AG09319 (cell line): ENCODE measurements at places on chromosomes 7 and 10.

- DNase-seq, result no peak
Observed at GRCh38 chr10:13453896-13454295, 74.9 kb downstream of the BEND7 start.

DNA sequence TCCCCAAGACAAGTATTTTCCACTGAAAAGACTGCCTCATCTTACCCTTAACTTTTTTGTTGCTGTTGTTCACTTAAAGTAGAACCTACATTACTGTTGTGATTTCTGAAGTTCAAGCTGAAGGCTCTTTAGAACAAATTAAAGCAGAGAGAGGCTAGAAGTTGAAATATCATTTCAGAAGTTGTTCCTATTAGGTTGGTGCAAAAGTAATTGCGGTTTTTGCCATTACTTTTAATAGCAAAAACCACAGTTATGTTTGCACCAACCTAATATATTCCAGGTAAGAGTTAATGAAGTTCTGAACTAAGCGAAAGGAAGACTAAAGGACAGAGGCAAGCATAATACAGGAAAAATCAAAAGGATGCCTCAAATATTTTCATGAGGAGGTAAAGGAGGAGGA, 153.7 kb downstream of the CACNA2D1 start:
- DNase-seq, result no peak

DNA sequence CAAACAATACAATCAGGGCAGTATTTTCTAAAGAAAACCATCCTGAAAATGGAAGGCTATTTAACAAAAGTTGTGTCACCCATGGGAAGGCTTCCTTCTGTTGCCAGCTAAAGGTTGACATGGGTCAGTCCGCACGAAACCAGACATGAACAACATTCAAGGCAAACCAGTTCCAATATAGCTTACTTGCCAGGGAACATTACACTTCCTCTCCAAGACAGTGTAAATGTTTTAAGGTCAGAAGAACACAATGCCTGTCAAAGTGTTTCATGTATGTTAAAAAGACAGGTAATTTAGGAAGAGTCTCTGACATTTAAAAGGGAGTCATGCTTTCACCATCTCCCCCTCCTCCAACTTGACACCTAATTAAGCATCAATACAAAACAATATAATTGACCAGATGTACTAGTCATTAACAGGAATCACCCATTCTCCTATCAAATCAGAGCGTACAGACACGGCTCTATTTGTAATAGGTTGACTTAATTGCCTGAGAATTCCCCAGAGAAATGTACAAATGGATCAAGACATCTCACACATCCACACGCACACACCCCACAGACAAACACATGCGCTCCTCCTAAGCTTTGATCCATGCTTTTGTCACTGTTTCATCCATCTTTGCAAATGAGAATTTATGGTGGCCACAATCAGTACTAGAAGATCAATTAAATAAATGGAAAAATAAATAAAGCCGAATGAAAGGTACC, 69.5 kb downstream of the CACNA2D1 start:
- no peak for DNase-seq

- DNase-seq, result peak; percentile 0
Observed at GRCh38 chr7:41416208-41416595, 286.7 kb downstream of the INHBA start.

DNA sequence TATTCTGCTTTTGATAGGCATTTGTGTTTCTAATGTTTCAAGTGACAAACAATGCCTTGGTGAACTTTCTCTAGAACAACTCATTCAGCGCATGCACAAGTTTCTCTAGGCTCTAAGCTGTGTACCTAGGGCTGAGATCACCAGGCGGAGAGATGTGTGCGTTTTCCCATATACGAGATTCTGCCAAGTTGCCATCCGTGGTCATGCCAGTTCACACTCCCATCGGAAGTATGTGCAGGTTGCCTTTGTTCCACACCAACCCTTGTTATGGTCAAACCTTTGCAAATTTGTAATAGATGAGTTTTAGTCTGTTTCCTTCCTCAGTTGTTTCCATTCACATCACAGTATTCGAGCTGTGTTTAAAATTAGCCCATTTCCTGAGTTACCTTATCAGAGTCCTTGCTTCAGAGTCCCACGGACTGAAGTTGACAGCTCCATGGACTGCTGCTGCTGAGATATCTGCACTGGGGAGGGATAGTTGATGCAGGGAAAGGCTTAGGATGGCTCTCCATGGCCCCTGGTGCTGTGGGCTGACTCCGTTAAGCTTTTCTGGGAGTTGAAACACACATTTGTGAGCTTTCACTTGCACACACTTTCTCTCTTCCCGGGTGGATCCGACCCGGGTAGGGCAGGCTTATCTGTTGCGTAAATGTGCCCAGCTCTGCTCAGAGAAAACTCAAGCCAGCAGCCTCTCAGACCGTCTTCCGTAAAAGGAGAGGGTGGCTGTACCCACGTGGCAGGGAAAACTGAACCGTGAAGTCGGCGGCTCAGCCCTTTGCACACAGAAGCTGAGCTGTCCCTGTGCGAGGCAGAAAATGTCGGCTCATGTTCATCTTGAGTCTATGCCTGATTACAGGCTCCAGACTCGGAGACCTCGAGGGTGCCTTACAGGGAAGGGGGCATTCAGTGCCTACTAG, 49.4 kb downstream of the HK1 start:
- DNase-seq, result no peak

DNA sequence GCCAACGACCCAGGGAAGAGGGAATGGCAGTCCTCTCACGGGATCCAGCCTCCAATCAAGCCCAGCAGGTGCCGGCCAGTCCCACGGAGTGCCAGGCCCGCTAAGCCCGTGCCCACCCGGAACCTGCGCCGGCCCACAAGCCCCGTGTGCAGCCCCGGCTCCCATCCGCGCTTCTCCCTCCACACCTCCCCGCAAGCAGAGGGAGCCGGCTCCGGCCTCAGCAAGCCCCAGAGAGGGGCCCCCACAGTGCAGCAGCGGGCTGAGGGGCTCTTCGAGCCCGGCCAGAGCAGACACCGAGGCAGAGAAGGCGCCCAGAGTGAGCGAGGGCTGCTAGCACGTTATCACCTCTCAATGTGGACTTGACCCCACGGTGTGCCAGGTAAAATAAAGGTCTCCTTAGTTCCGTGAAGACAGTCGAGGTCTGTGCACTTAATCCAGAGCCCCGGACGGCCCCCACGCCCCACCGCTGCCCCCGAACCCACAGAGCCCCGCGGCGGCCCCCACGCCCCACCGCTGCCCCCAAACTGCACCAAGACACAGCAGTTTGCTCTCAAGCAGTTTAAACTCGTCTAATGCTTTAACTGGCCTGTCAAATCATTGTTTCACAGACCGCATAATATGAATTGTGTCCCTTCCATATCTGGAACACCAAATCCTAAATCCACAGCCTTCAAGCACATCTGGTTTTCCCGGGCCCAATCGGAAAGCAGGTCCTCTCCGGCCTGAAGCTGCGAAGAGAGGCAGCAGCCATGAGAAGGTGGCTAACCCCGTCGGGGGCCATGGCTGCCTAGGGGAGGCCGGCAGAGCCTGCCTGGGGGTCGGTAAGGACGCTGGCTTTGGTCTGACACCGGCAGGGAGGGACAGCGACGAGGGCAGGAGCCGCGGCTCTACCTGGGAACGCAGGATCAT, 307.8 kb downstream of the PTPRN2 start:
- no peak for DNase-seq

DNA sequence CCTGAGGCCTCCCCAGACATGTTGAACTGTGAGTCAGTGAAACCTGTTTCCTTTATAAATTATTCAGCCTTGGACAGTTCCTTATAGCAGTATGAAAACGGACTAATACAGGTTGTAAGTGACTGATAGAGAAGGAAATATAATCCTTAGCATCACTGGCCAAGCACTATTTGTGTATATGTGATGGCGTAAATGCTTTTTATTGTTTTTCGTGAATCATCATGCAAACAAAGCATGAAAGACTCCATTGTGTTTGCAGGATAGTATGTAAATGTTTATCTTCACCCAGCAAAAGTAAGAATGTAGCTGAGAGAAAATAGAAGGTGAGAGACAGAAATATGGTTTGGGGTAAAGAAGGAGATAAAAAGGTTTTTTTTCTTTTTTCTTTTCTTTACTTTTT, 92.5 kb upstream of the LRGUK start:
- no peak for DNase-seq

DNA sequence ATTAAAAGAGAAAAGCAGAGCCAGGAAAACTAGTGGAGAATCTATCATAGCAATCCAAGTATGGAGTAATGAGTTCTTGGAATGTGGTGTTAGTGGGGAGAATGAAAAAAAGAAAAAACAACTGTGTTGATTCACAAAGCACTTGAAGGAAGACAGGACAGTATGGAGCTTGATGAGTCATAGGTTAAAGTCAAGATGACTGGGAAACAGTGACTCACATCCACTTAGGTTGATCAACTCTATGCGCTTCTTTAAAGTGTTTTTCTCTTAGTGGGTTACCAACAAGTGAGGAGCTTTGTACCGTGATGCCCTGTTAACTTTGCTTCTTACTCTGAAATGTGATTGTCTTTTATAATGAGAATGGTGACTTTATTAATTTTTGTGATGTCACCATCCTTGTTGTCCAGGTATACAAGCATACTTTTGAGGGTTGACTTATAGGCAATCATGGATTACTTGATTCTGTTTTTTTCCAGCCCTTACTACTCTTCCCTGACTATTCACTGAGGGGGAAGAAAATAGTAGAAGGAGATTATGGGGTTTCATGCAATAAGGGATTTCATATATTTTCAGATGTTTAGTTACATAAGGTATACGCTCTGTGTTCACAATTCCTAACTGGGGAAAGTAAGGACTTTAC, 32.1 kb upstream of the MDFIC start:
- peak; percentile 80 for DNase-seq

DNA sequence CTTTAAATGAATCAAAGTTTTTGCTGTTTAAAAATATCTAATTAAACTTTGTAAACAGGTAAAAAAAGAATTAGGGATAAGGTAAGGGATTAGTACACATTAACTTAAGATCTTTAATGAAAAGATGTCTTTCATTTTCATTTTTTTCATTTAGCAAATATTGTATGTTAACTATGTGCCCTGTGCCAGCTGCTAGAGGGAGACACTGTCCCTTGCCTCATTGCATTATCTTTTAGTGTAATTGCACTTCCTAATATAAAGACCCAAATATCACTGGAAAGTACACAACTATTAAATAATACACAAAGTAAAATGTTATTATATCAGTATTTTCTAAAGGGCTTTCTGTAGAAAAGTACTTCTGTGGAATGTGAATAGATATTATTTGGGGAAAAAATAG, 102.7 kb downstream of the GPR37 start:
- DNase-seq, result no peak

DNA sequence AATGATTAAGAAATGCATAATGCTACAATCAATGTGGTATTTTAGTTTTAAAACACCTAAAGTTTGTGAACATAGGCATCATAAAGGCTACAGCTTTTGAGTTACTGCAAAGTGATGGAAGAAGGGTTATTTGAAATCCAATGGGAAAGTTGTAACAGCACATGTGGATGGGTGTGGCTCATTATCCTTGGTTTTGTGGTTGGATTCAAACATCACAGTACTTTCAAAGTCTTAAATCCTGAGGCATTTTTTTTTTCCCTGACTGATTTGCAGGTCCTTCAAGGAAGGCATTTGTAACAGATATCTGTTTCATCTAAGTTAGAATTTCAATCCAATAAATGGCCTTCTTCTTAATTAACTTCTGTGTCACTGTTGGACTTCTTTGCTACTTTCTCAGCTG, 9.8 kb upstream of the SHTN1 start:
- DNase-seq, result no peak

- no peak for DNase-seq
Observed at GRCh38 chr10:57897611-57898010, 370.1 kb downstream of the IPMK start.

- no peak for DNase-seq
Observed at GRCh38 chr7:157656195-157656769, 319.5 kb downstream of the DNAJB6 start.

GRCh38 chr10:11331726-11332125, 279.7 kb downstream of the USP6NL start:
- no peak for DNase-seq
